Activated T-helper 1 cell treated with Interleukin-2 at 50 U/mL for 16 hours (primary cell): ENCODE measurements at places on chromosomes 11 and 22.

GRCh38 chr11:107549253-107549953, 16.1 kb downstream of the ALKBH8 start:
- no peak for DNase-seq

GRCh38 chr11:33907421-33907820, 15.5 kb upstream of the LMO2 start:
- DNase-seq = no peak

DNA sequence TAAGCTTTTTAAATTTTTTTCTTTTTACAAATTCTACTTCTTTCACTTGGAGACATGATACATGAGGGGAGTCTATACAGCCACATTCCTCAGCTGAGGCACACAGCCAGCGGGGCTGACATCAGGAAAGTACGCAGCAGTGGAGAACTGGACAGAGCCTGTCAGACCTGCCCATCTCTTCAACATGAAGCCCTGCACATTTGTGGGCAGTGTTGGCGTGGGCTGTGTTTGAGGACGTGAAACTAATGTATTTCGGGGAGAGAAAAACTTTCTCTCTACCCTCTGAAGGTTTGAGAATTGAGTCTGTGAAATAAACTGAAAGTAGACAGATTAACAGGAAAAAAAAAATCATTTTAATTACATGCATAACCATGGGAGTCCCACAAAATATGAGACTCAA, 84.8 kb upstream of the HTATIP2 start:
- no peak for DNase-seq

DNA sequence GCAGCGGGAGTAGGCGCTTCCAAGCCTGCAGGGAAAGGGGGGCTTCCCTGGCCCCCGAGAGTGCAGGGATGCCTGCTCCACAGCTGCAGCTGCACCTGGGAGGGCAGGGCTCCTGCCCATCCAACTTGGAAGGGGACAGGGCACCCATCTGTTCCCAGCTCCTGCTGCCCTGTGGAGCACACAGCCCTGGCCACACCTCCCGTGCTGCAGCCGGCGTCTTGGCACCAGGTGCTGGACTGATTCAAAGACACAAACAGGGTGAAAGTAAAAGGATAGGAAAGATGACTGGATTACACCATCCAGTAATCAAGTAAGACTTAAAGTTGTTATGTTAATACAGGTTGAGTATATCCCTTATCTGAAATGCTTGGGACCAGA, 14.8 kb downstream of the NPAT start:
- no peak for DNase-seq

DNA sequence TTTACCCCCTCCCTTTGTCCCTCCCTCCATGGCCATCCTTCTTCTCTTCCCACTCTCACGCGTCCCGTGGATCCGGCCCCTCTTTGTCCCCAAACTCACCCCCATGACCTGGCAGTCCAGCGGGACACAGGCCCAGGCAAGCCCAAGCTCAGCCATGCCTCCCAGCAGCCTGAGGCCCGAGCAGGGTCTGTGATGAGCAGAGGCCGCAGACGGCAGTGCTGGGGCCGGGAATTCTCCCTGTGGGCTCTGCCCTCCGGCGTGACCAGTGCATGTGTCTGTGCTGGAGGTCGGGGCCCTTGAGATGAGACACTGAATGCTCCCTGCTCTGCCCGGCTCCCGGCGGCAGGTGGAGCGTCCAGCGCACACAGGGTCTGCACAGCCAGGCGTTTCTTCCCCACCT, 237.9 kb downstream of the BRD1 start:
- no peak for DNase-seq

DNA sequence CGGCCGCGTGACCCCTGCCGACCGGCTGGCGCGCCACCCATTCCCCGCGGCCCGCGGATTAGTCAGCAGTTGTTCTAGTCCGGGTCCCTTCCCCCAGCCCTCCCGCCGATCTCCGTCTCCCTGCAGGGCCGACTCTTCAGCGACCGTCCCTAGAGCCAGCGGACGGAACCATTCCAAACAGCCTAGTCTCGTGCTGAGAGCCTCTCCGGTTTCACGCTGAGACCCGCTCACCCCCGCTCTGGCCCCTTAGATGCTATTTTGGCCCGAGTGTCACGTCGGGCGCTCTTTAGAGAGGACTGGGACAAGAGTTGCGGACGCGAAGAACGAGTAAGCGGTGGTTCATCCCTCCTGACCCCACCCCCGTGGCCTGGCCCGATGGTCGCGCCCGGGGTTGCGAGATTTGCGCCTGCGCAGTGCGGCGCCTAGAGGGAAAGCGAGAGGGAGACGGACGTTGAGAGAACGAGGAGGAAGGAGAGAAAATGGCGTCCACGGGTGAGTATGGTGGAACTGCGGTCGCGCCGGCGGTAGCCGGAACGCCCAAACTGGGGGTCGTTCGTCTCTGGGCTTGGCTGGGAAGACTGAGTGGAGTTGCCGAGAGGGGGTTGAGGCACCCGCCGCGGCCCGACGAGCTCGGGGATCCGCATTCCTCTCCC, at the start of the genes EWSR1 and RHBDD3:
Gene EWSR1 (plus strand): TSS at position 411 of the 653 bp plus-strand sequence. CDS start 69 bp downstream, at position 480.
Gene RHBDD3 (minus strand): TSS at position 124 of the 653 bp plus-strand sequence. CDS start 2,355 bp downstream, outside the sequence.
- peak; percentile 92 for DNase-seq

GRCh38 chr11:57181678-57182305, at the start of gene LRRC55:
TSS of gene LRRC55 (plus strand) at chr11:57181953. CDS start at chr11:57182023, 70 bp downstream.
- DNase-seq = no peak

- no peak for DNase-seq
Measured at GRCh38 chr22:37310075-37310606, 27.8 kb downstream of the CYTH4 start.

- DNase-seq = no peak
Measured at GRCh38 chr11:63951779-63952536, 13.2 kb downstream of the NAA40 start.

- DNase-seq = no peak
Measured at GRCh38 chr11:128898580-128899344, 7.6 kb downstream of the KCNJ5 start.

DNA sequence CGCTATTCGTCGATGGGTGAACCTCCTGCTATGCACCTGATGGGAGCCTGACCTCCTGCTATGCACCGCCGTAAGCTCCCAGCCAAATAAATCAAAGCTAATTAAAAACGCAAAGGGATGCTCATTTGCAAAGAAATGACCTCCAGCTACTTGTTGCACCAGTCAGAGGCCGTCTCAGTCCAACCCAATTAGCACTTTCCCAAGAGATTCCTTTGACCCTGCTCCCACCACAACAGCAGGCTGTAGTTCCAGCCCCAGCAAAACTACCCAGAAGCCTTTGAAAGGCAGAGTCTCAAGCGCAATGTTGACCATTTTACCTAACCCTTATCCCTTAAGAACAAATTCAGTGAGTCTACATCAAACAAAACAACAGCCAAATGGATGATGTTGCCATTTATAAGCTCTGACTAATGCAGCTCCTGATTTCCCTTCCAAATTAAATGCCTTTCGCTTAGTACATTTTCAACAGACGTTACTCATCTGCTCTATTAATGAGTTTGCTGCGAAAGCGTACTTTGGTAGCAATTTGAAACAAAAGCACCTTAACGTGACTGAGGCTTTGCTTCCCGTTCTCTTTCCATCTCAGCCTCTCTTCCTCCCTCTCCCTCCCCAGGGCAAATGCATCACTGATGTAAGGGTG, 17.2 kb upstream of the BSX start:
- no peak for DNase-seq

- DNase-seq = no peak
Measured at GRCh38 chr11:2298795-2299761, 2.6 kb downstream of the C11orf21 start.

DNA sequence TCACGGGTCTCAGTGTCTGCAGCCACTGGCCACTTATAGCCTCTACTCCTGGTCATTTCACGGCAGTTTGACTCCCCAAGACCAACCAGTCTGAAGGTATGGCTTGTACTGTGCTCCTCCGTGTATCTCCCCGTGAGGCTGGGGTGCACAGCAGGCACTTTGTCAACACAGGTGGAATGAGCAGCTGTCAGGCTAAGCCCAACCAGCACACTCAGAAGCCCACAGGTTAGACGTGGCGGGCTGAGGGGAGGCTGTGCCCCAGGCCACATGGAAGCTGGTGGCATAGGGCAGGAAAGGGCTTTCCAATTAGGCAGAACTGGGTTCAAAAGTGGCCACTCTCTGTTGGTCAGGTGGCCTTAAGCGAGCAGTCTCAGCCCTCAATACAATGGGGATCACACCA, 7.0 kb downstream of the TP53I11 start:
- no peak for DNase-seq

DNA sequence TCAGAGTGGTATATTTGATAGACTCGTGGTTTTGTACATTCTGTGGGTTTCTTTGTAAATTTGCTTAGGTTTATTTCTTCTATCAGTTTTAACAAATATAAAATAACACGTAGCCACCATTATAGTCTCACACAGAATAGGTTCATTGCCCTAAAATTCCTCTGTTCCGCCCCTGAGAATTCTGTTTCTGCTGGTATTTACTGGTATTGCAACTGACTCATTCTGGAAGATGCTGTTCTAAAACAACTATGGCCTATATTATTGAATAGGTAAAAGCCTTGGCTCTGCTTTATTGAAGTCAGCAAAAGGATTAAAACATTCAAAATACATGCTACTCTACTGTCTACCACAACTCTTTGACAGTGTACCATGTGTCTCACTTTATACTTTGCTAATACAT, 119.1 kb upstream of the CHORDC1 start:
- DNase-seq = no peak
